ENCODE measurements at places on chromosomes 16 and 17.

- no peak for DNase-seq
Measured at GRCh38 chr17:7988750-7989178, 13.7 kb upstream of the GUCY2D start.

DNA sequence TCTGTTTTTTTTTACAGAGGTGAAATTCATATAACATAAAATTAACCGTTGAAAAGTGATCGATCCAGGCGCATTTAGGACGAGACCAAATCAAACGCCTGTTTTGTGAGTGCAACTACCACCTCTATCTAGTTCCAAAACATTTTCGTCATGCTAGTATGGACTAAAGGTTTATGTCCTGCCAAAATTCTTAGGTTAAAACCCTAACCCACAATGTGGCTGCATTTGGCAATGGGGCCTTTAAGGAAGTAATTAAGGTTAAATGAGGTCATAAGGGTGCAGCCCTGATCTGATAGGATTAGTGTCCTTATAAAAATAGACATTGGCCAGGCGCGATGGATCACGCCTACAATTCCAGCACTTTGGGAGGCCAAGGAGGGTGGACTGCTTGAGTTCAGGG lies 32.8 kb upstream of the RCVRN start:
- DNase-seq: no peak

GRCh38 chr16:15610369-15610871 lies 32.5 kb downstream of the MARF1 start:
- DNase-seq: no peak

- DNase-seq: no peak
Measured at GRCh38 chr17:31786796-31787481, 72.1 kb downstream of the COPRS start.

GRCh38 chr16:84323606-84324005 lies 28.9 kb downstream of the WFDC1 start:
- no peak for DNase-seq

Data from GM12892 (cell line).